Activated CD4-positive, alpha-beta memory T cell treated with anti-CD3 and anti-CD28 coated beads for 36 hours (primary cell): ENCODE measurements at places on chromosomes 7 and 10.
A peak's percentile ranks its signal among the peaks of the same experiment; 100 is the strongest.

DNA sequence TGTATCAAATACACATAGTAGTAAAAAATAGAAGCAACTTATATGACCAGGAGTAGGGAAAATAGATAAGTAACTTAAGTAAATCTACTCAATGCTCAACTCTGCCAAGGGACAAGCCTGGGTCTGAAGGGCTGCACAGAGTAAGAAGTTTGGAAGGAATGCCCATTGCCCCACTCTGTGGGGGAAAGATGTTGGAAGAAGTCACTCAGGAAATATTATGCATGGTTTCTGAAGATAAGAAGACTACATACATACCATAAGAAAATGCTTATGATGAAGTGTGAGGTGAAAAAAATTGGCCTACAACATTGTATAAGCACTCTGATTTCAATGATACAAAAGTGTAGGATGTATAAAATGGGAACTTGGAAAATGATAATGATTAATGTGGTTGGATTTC is 54.0 kb downstream of the LAMB4 start:
- no peak for DNase-seq

GRCh38 chr7:45712872-45713668 is 138.9 kb downstream of the ADCY1 start:
- no peak for DNase-seq

- DNase-seq: peak; percentile 33
These were observed 1.0 kb downstream of the SRGN start for GRCh38 chr10:69088801-69089501.

DNA sequence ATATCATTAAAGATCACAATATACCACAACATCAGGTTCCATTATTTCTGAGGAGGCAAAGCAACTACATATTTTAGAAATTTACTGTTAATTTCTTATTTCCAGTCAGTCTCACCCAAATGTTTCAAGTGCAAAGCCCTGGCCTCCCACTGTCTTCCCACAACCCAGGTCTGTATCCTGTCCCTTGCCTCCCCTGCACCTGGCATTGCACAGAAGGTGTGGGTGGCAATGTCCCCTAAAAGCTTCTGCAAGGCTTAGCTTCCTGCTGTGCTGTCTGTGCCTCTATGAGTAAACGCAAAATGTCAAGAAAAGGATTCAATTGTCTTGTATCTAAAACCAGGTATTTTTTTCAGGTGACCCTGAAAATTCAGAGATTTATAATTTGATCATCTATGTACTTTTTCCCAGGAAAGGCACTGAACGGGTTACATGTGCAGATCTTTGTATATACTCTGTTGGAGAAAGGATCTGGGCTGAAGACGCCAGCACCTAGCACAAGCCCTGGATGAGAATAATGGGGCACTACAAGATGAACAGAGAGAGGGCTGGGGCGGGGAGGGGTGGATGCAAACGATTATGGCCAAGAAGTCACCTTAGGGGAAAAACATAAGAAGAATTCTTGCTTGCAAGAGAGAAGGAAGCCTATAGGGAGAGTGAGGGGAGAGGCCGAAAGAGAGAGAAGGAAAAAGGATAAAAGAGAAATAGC is 3.1 kb upstream of the ANTXRL start:
- DNase-seq: no peak

DNA sequence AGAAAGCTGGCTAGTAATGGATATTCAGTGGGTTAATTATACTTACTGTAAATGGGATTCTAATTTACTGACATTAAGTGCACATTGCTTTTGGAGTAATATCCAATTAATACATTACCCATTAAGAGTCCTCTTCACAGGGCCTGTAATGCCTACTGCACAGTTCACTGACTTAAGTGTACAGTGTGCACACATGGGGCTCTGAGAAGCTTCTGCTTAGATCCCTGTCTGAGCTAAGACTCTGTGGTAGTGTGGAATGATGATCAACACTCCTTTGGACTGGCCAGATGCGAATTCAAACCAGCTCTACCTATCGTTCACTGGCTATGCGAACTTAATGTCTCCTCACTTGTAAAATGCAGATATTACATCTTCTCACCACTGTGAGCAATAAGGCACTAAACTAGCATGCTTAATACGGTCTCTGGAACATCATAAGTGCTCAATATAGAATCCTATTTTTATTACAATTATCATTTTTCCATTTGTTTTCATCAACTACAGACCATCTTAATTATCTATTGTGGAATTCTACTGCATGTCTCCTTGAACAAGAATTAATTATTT is 53.8 kb upstream of the SEC61G start:
- DNase-seq: no peak

DNA sequence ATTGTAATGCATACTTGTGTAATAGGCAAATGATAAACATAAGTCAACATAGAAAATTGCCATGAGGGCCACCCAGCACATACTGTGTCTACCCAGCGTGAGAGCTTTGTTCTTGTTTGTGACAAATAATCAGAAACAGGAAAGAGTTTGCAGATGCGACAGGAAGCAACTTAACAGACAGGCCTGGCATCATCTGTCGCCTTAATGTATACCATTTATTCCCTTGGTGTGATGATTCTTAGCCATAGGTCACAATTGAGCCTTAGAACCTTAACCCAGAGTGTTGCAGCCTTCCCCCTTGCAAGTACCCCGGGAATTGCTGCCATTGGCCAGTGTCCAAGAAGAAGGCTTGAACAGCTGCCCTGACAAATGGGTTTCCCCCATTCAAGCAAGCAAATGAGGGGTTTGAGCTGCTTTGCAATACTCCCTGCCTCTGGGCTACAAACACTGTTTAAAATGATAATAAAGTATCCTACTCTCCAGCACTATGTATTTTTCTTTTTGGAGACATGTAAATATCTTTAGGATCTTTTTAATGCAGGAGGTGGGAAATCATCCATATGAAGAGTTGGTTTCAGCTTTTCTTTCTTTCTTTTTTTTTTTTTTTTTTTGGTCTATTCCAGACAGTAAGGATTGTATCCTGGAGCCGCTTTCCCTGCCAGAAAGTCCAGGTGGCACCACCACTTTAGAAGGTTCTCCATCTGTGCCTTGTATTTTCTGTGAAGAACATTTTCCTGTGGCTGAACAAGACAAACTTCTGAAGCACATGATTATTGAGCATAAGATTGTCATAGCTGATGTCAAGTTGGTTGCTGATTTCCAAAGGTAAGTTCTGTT is 80.0 kb downstream of the ZNF277 start:
- no peak for DNase-seq

DNA sequence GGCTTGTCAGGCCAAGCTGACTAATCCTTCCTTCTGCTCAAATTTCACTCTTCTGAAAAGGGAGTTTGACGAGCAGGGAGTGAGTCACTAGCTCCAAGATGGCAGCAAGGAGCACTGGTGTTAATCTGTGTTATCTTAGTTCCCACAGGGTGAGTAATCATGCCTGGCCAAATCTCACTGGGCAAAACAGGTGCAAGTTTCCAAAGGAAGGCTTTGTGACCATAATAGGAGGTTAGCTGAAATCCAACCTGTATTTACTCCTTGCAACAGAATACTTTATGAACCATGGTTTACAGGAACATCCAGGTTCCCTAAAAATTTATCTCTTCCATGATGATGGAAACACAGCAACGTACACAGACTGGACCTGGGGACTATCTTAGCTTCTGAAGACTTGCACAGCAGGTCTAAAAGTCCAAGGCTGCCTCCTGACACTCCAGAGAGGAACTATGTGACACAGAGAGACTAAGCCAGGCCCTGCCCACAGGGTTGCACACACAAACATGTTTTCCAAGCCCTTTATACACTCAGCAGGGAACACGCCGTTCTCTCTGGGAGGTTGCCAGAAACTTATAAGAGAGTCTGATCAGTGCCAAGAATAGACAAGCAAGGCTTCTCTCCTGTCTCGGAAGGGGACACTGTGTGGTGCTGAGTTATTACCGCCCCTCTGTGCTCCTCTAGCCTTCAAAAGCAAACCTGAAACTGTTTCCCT is 46.3 kb downstream of the PDK4 start:
- DNase-seq: no peak

GRCh38 chr7:94633014-94633341 is 23.0 kb downstream of the SGCE start:
- no peak for DNase-seq

GRCh38 chr7:123862775-123863174 is 17.8 kb downstream of the HYAL4 start:
- DNase-seq: no peak

- no peak for DNase-seq
These were observed 8.2 kb upstream of the SVIL start for GRCh38 chr10:29642990-29643389.

DNA sequence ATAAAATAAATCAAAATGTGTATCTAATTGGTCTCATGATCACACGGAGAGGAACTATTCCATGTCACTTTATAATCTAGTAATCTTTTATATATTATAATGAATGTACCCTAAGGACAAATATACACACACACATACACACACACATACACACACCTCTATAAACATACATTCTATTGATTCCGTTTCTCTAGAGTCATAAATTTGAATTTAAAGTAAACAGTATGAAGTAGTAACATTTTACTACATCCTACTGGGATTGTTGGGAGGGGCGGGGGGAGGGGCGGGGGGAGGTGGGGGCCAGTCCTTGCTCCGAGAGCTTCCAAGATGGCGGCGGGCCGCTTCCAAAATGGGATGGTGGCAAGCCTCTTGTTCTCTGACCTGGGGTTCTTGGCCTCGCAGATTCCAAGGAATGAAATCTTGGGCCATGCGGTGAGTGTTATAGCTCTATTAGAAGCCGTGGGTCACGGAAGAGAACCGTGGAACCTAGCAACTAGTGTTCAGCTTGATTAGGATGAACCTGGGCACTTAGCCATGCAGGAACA is 143.2 kb downstream of the REEP3 start:
- DNase-seq: no peak

DNA sequence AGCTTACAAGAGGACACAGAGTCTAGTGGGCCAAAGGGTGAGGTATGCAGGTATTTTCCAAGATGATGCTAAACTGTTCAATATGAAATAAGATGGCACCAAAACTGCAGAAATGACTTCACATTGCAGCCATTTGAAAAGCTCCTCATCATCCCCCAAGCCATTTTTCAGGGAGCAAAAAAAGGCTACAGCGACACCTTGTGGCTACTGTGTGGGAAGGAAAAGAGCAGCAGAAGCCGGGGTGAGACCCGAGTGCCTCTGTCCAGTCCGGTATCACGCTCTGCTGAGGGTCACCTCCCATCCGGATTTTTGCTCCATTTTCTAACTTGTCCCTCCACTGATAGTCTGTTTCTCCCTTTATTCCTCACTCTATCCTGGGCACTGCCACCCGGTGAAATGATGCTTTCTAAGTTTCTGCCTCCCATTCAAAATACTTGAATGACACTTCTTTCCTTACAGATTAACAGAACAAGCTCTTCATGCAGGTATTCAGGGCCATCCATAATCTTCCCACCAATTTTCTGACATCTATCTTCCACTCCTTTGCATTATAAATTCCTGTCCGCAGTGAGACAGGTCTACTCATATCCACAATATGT is 220.2 kb downstream of the DGKI start:
- peak; percentile 56 for DNase-seq

DNA sequence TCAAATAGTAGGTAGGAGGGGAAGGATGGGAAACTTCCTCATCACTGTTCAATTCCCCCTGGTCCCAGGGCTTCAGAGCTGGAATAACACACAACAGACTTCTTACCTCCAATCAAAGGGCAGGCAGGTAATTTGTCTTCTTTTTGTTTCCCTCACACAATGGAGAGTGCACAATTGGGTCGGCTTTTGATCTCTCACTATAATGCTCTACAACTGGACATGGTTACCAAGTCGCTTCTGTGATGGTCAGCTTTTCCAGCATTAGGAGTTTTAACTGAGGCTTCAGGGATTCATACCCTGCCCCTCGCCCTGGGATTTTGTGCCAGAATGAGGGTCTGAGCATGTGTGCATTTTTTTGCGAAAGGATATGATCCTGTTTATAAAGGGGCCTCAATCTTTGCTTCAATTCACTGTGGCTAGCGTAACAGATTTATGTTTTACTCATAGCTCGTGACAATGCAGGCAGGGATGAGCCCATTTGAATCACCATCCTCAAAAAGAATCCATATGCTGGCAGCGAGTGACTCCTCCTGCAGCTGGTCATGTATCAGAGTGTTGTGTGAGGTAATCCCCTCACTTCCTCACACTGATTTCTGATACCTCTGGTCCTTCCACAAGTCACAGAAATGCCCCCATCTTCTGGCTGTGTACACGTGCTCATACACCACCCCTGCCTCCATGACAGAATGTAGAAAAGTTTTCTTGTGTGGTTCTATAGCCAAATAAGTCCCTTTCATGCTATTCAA is 189.6 kb downstream of the CTTNBP2 start:
- DNase-seq: no peak

- DNase-seq: no peak
These were observed 39.8 kb upstream of the NUB1 start for GRCh38 chr7:151301471-151302462.

- no peak for DNase-seq
These were observed 39.0 kb upstream of the IFRD1 start for GRCh38 chr7:112411186-112411795.

DNA sequence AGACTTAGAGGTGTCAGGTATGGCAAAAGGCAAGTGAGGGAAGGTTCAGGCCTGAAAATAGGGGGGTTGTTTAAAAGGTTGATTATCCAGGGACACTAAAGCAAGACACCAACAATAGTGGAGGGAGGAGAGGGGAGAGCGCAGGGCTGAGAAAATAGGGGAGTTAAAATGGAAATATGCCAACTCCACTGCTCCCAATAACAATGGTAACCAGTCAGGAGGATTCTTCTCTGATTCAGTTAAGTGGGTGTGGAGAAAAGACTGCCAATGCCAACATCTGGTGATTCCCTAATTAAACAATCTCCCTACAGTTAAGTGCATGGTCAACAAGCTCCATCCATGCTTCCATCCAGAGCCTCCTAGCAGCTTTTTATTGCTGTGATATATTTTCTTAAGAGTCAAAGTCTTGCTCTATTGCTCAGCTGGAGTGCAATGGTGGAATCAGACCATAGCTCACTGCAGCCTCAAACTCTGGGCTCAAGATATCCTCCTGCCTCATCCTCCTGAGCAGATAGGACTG is 183.3 kb downstream of the JAZF1 start:
- DNase-seq: no peak

GRCh38 chr7:52758356-52758755 is 277.1 kb upstream of the POM121L12 start:
- no peak for DNase-seq

- peak; percentile 57 for DNase-seq
These were observed at the start of gene PWWP2B for GRCh38 chr10:132397036-132397541. Gene PWWP2B (plus strand): TSS chr10:132397200. CDS start chr10:132397227, 27 bp downstream.

DNA sequence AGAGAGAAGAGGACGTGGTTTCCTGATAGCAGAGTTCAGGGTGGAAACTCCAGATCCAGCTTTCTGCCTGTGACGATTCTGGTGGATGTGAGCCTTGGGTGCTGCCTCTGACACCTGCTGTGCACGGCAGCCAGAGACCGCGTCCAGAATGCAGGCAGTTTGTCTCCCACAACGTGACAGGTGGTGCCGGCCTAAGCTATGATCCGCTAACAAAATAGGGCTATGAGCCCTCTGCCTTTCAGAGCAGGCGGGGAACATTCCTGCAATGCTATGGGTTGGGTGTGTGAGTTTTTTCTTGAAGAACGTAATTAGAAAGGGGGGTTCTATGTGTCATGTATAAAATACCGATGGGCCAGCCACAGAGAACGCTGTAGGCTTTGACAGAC is 297.3 kb upstream of the PRKCQ start:
- DNase-seq: no peak

- no peak for DNase-seq
These were observed 1.1 kb upstream of the BNIP3 start for GRCh38 chr10:131982796-131983195.

- DNase-seq: no peak
These were observed 1.8 kb downstream of the KCNIP2 start for GRCh38 chr10:101841826-101842225.
